T-helper 1 cell (primary cell): ENCODE measurements at places on chromosomes 1 and 21.

- DNase-seq: no peak
Measured at GRCh38 chr1:94271373-94271772, 34.0 kb upstream of the ARHGAP29 start.

- no peak for DNase-seq
Measured at GRCh38 chr1:229023651-229024300, 247.1 kb upstream of the RAB4A start.

DNA sequence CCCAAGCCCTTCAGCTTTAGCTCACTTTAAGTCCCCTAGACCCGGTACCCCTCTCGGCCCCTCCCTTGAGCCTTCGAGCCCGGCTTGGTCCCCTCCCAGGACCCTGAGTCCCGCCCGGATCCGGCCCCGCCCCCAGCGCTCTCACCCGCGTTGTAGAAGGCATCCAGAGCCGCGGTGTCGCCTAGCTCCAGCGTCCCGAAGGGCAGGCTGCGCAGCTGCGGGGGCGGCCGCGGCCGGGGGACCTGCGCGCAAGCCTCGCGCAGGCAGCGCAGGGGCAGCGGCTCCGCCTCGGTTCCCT, 699 bp downstream of the MAP3K6 start:
- peak; percentile 59 for DNase-seq

GRCh38 chr1:44559330-44559729, 115.0 kb downstream of the TMEM53 start:
- no peak for DNase-seq

- peak; percentile 36 for DNase-seq
Measured at GRCh38 chr21:32653326-32653901, 41.2 kb upstream of the CFAP298 start.

DNA sequence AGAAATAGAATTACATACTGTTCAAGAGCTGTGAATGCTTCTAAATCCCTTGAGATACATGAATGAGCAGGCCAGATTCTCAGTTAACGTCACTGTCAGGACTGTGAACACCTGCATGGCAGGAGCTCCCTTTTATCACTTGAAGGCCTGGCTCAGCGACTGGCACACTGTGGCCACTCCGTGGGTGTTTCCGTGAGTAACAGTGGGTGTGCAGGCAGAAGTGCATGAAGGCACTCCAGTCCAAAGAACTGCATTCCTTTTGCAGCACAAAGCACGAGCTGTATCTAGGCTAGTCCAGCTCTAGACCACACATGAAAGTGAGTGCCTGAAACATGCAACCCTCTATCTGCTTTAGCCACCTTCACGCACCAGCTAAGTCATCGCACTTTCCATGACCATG, 9.6 kb upstream of the SIM2 start:
- DNase-seq: no peak

- no peak for DNase-seq
Measured at GRCh38 chr1:221286399-221286798, 407.2 kb downstream of the HLX start.

- no peak for DNase-seq
Measured at GRCh38 chr1:30330644-30331043, 392.7 kb downstream of the MATN1 start.

DNA sequence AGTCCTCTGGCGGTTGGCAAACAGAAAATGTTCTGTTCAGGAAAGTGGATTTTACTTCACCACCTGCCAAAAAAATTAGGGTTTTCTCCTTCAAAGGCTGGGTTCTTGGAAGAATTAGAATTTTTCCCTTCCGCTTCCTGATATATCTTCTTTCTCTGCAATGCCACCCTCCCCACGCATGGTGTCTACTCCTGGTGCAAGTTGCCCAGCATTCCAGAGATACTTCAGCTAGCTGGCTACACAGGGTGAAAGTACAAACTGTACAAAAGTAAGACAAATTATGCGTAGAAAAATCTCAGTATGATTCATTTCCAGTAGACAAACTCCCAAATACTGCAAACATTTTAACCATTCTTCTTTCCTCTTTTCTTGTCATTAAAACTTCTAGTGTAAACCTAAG, 430.1 kb upstream of the ESRRG start:
- no peak for DNase-seq

DNA sequence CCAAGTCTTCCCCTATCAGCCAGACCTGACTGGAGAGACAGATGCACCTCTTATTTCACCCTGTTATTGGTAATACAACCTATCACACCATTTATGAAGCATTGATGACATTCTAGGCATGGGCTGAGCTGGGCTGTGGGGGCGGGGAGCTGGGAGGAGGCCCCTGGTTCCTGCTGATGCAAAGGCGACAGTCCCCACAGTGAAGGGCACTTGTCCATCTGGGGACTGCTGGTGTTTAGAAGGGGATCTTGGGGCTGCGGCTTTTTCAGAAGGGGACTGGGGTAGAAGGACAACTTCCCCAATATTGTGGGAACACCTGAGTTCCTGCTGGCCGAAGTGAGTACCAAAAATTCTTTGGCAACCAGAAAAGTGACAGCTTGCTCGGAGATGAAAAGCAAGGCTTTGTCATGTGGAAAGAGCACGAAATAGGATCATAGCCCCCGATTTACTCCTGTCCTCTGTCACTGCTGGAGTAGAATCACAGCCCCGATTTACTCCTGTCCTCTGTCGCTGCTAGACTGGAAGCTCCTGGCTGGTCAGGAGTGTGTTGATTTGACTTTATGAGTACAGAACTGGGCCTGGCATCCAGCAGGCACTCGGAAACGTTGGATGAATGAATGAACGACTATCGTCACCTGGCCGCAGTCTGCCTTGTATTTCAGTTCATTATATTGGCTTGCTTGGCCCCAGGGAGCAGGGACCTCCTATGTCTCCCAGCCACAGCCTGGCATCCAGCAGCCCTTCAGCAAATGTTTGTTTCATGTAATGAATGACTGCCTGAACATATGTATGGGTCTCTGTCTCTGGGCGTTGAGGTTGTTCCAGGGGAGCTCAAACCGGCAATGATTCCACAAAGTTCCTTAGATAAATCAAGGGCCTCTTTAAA, 16.5 kb upstream of the ETV3L start:
- no peak for DNase-seq

- no peak for DNase-seq
Measured at GRCh38 chr1:210332233-210332632, 3.5 kb downstream of the HHAT start.

DNA sequence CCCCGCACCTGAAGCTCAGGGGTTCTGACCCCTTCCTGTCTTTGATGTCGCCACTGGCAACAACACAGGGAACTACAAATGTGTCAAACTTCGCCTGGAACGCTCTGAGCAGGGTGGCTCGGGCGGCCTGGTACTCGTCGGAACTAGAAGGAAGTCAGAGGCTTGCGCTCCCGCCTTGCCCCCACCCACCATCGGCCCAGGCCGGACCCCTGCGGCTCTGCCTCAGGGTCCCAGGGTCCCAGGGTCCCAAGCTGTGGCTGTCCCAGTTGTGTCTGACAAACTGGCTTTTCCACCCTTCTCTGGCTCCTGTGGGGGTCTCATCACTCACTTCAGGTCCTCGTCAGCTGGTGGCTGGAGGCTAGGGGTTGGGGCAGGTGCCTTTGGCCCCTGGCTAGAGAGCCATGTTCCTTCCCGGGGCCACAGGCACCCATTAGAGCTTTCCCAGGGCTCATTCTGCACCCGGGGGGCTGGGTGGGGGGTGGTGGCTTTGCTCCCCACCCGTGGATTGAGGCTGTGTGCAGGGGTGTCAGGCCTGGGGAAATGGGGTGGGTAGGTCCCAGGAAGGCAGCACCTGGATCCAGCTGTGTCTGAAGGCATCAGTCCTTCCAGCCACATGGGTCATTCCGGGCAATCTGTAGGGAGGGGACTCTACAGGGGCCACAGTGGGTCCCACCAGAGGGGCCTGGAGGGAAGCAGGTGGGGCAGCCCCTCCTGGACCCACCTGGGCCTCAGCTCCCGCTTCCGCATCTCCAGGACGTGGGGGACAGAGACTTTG, 8.0 kb upstream of the TMEM52 start:
- DNase-seq: no peak

- no peak for DNase-seq
Measured at GRCh38 chr1:183633676-183634343, 1.8 kb downstream of the ARPC5 start.

DNA sequence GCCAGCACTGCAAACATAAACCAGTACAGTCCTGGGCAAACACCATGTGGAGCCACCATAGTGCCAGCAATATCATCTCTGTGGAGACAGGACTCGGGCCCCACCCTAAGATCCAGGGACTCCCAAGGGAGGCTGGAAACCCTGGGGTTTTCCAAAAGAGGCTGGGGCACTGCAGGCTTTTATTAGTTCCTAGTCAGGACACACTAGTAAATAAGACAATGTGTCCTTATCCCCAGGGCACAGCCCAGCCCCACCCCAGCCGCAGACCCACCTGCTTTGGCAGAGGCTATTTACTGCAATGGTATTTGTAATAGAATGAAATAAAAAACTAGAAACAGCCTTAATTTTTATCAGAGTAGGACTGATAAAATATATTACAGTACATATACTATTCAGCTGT, 486 bp upstream of the GJB3 start:
- DNase-seq: no peak

- DNase-seq: no peak
Measured at GRCh38 chr1:247358920-247359319, 27.3 kb upstream of the ZNF496 start.

GRCh38 chr1:84145068-84145467, 997 bp downstream of the PRKACB start:
- no peak for DNase-seq

- no peak for DNase-seq
Measured at GRCh38 chr1:89257041-89257440, 15.6 kb downstream of the GBP5 start.
